WTC11 (cell line): ENCODE measurements at places on chromosomes 2 and 18.

DNA sequence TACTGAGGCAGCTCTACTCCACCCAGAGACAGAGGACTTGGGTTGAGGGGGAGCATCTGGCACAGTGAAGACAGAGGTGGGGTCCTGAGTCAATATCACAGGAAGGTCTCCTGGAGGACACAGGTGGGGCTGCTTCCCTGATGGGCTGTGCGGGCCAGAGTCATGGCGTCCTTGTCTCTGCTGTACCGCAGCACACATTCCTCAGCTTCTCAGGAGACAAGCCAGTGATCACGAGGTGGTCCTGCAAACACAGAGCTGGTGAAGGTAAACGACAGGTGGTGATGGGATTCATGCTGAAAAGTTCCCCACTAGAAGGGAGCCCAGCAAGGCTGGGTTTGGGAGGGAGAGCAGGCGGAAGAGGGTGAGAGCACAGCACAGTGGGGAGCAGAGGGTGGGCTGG is 9.7 kb downstream of the TCF23 start:
- no peak overlapping the region for H3K4me3 ChIP-seq
- DNase-seq: no peak
- H3K36me3 ChIP-seq: no peaks in the 10 kb centered on the region
- H3K4me1 ChIP-seq: peaks cover 3% of the 10 kb centered on the region

- DNase-seq: no peak
- H3K27me3 ChIP-seq: peaks cover 4% of the 10 kb centered on the region
- H3K4me3 ChIP-seq: no peak overlapping the region
- peaks cover 5% of the 10 kb centered on the region for H3K4me1 ChIP-seq
Observed at GRCh38 chr2:95054016-95054415, 28.5 kb downstream of the MAL start.

- no peak for DNase-seq
- H3K36me3 ChIP-seq: no peaks in the 10 kb centered on the region
Observed at GRCh38 chr2:12604341-12604740, 112.4 kb upstream of the TRIB2 start.

- no peak overlapping the region for H3K27ac ChIP-seq
- H3K27me3 ChIP-seq: no peaks in the 10 kb centered on the region; the same call in 1 of the 2 replicates
- no peak for DNase-seq
Observed at GRCh38 chr2:19736191-19736831, 165.5 kb downstream of the TTC32 start.

GRCh38 chr2:33034784-33035183 is 88.0 kb downstream of the LTBP1 start:
- no peaks in the 10 kb centered on the region for H3K36me3 ChIP-seq
- H3K4me3 ChIP-seq: no peak overlapping the region
- no peaks in the 10 kb centered on the region for H3K27me3 ChIP-seq
- H3K27ac ChIP-seq: no peak overlapping the region
- DNase-seq: no peak

GRCh38 chr2:112688086-112688880 is 32.5 kb upstream of the NT5DC4 start:
- no peak overlapping the region for H3K4me3 ChIP-seq
- H3K27me3 ChIP-seq: no peaks in the 10 kb centered on the region
- DNase-seq: no peak
- no peak overlapping the region for H3K27ac ChIP-seq

GRCh38 chr2:232395586-232395985 is 11.1 kb upstream of the ALPG start:
- peak overlapping the region; percentile 12; the same call in 1 of the 2 replicates for H3K27ac ChIP-seq
- no peaks in the 10 kb centered on the region for H3K36me3 ChIP-seq
- DNase-seq: no peak
- H3K4me3 ChIP-seq: no peak overlapping the region
- peaks cover 12% of the 10 kb centered on the region for H3K27me3 ChIP-seq

GRCh38 chr18:10560452-10561045 is 34.7 kb downstream of the NAPG start:
- H3K27me3 ChIP-seq: no peaks in the 10 kb centered on the region
- peak overlapping the region; percentile 41 for H3K4me3 ChIP-seq
- DNase-seq: peak; percentile 86
- peaks cover 7% of the 10 kb centered on the region for H3K4me1 ChIP-seq
- peaks cover 28% of the 10 kb centered on the region for H3K36me3 ChIP-seq

DNA sequence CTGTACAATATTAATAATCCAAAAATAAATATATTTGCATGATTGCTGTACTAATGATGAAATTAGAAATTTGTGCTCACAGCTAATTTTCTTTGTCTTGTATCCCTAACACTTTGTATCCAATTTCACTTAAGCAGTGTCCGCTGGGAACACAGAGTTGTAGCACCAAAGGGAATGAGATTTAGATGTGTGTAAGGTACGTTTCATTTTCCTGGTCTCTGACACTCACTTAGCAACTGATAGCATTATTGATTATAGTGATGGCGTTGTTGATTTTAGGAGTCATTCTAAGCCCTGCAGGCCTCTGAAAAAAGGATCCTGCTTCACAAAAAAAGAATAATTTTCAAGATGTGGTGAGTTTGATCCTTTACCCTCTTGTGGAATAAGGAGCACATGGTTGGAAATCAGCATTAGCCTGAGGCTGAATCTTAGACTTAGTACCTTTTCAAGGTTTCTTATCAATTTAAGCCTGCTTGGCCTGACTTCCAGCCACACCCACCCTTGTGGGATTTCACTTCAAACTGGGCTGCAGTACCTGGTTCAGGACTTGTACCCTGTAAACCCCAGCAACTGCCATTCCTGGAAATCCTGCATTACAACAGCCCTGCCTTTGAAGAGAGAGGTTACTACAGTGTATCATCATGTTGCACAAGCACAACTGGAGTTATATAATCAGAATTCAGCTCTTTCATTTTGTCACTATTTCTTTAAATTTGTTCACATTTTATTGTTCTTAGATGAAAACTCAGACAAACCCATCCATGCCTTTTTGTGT is 116.2 kb downstream of the RND3 start:
- H3K4me3 ChIP-seq: no peak overlapping the region
- no peak for DNase-seq
- no peaks in the 10 kb centered on the region for H3K27me3 ChIP-seq
- H3K4me1 ChIP-seq: peaks cover 26% of the 10 kb centered on the region

- H3K4me3 ChIP-seq: no peak overlapping the region
- H3K4me1 ChIP-seq: peaks cover 25% of the 10 kb centered on the region
- H3K36me3 ChIP-seq: peaks cover 32% of the 10 kb centered on the region
- no peaks in the 10 kb centered on the region for H3K27me3 ChIP-seq
- H3K27ac ChIP-seq: peak overlapping the region; percentile 24; the same call in 1 of the 2 replicates
- DNase-seq: no peak
Observed at GRCh38 chr2:111157798-111158197, 37.1 kb downstream of the BCL2L11 start.

GRCh38 chr2:239380831-239381708 is 19.8 kb downstream of the HDAC4 start:
- no peaks in the 10 kb centered on the region for H3K27me3 ChIP-seq
- H3K27ac ChIP-seq: peak overlapping the region; percentile 96
- no peak for DNase-seq
- H3K4me1 ChIP-seq: peaks cover 50% of the 10 kb centered on the region
- peak overlapping the region; percentile 43 for H3K4me3 ChIP-seq
